ENCODE measurements at places on chromosomes 4 and X.

- no peak for DNase-seq
Measured at GRCh38 chr4:7227008-7227407, 34.7 kb downstream of the SORCS2 start.

DNA sequence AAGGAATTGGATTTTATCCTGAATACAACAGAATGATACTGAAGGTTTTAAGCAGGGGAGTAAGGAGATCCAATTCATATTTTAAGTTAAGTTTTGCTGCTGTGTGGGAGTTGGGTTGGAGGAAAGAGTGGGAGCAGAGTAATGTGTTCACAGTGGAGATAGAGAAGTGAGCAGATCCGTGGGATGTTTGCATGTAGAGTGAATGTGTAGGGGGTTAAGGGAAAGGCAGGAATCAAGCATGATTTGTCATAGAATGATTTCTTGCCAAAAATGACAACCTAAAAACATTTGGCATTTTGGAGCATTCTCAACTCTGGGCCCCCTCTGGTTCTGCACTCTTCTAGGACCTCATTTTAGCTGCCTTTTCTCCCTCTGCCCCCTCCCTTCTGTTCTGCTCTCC is 76.6 kb downstream of the ARHGAP10 start:
- DNase-seq: no peak

GRCh38 chrX:113726466-113726865 is 857.4 kb upstream of the HTR2C start:
- DNase-seq: no peak

DNA sequence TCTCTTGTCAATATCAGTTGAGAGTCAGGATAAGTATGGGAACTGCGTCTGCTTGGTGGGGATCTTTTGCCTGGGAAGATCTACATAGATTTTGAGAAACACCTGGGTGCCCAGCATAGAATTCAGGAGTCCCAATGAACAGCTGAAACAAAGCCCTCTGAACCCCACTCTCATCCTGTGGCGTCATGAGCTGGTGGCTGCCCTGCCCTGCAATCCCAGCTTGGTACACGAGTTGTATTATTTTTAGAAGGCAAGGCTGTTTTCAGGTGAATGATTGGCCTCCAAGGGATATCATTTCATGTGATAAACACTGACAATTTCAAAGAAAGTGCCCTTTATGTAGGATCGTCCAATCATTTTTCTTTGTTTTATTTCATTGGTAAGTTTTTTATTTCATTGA is 60.8 kb downstream of the HCCS start:
- DNase-seq: no peak

- DNase-seq: no peak
Measured at GRCh38 chr4:175504318-175504717, 307.7 kb downstream of the GPM6A start.

GRCh38 chrX:51420610-51421009 is 75.8 kb downstream of the NUDT11 start:
- peak; percentile 49 for DNase-seq

DNA sequence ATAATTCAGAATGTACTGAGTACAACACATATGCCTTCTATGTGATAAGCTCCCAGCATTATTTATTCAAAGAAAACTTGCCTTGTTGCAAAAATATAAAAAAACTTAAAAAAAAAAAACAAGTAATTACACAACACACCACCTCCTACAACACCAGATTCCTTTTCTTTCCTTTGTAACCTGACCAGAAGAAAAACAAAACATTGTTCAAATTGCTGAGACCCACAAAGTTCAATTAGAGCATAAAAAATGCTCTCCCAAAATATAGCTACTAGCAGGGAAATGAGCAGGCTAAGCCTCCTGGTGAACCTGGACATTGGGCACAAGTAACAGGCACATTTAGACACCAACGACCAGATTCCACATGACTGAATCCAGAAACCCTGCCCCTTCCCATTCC is 38.3 kb downstream of the MECP2 start:
- no peak for DNase-seq

DNA sequence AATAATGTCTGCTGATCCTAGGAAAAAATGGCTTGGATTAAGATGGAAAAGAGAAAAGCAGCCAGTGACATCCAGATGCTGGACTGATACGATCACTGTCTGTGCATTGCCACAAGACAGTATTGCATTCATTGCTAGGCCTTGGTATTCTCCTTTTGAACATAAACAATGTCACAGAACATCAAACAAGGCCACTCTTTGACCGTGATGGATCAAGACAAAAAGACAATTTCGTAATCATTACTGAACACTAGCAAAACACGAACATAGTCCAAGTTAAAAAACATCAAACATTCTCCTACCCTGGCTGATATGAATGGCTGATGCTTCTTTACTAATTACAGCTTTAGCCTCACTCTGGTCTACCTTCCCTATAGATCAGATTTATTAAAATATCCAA is 374.1 kb upstream of the CXorf51B start:
- no peak for DNase-seq

DNA sequence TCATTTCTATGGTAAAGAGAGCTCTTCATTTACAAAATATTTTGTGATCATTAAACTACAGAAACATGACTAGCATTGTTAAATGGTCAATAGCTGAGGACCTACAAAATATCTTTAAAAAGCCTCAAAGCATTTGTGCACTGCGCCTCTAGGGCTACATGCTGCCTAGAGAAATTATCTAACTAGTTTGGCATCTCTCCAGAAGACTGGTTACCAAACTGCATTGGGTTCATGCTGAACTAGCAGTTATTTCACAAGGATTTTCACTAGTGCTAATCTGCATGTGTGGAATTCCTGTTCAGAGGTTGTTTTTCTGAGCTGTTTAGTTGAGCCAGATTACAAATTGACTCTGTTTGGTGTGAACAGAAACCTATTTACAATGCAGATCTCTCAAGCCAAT is 58.5 kb upstream of the PITX2 start:
- DNase-seq: no peak

DNA sequence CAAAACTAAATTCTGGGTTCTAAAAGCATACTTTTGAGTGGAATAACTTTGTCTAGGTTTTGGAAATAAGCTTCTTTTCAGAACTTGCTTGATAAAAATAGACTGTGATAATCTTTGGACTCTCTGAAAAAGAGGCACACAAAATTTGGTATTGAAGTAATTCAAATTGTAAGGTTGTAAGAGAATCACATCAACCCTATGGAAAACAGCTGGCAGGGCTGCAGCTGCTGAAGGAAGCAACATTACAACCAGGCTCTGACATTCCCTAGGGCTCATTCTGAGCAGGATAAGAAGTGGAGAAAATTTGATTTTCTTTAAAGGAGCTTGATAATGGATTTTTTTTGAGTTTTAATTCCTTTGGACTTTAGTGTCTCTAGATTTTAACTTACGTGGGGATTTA is 147.6 kb downstream of the FSTL5 start:
- no peak for DNase-seq
